Activated naive CD8-positive, alpha-beta T cell treated with anti-CD3 and anti-CD28 coated beads, Interleukin-2, amount 10 ng/mL, durations not matched to agents 7 days and 5 days (primary cell): ENCODE measurements at places on chromosomes 6 and 20. TPM values are rescaled to one million over a fixed set of nuclear protein-coding genes. Genes with fewer than 3 reads are reported as not detected.

Gene SLC24A3
- total RNA-seq = not detected

Gene GTSF1L
- total RNA-seq = not detected

Gene DACT2
- not detected for total RNA-seq

Gene SYNDIG1
- total RNA-seq = not detected

DNA sequence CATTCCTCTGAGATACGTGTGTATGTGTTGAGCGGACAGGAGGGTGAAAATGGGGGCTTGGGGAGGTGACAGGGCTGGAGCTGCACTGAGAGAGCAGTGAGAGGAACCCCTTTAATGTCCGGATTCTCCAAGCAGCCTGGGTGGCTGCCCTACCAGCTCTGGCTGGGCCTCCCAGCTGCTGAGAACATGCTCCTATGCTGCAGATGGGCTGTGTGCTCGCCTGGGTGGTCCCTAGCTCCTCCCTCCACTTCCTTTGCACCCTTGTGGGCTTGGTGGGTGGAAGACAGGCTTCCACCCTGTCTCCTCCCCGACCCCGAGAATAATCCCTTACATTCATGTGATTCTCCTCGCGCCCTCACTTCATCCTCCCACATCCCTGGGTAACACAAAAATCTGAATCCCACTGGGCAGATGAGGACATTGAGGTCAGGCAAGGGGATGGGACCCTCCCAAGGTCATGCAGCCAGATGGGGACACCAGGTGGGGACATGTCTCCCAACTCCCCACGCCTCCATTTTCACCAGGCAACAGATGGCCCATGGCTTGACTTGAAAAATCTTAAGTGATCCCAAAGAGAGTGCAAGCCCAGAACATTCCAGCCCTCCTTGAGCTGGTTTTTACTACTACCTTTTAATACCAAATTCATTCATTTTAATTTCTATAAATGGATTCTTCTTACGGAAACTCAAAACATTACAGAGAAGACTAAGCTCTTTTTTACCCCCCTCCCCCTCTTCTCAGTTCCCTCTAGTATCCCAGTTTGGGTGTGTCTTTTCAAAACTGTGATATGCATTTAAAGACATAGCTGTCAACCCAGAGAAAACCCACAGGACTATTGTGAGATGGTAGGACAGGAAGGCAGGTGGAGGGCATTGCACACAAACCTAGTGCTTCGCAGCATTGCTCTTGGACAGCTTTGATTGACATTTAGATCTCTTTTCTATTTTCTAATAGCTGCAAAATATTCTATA, 5.0 kb upstream of the PDRG1 start:
- H3K36me3 ChIP-seq = no peaks in the 10 kb centered on the region
- no peak overlapping the region for H3K27ac ChIP-seq
- peaks cover 4% of the 10 kb centered on the region for H3K4me1 ChIP-seq
- no peak for DNase-seq
- no peak overlapping the region for H3K4me3 ChIP-seq
- peaks cover 26% of the 10 kb centered on the region for H3K27me3 ChIP-seq

GRCh38 chr6:55617272-55617671, 38.3 kb upstream of the HMGCLL1 start:
- H3K4me1 ChIP-seq = no peaks in the 10 kb centered on the region
- H3K36me3 ChIP-seq = no peaks in the 10 kb centered on the region
- H3K27me3 ChIP-seq = no peaks in the 10 kb centered on the region
- H3K4me3 ChIP-seq = no peak overlapping the region

GRCh38 chr6:23696992-23697391, 429.0 kb upstream of the NRSN1 start:
- H3K4me1 ChIP-seq = no peaks in the 10 kb centered on the region
- no peaks in the 10 kb centered on the region for H3K27me3 ChIP-seq
- no peak for DNase-seq
- H3K27ac ChIP-seq = no peak overlapping the region

- H3K27ac ChIP-seq = no peak overlapping the region
- H3K4me3 ChIP-seq = no peak overlapping the region
- DNase-seq = no peak
- no peaks in the 10 kb centered on the region for H3K27me3 ChIP-seq
- no peaks in the 10 kb centered on the region for H3K4me1 ChIP-seq
- H3K36me3 ChIP-seq = no peaks in the 10 kb centered on the region
Measured at GRCh38 chr20:15072316-15072715, 734.9 kb upstream of the FLRT3 start.

GRCh38 chr20:60862601-60863000, 389.5 kb upstream of the CDH4 start:
- no peak overlapping the region for H3K27ac ChIP-seq
- no peak for DNase-seq
- peaks cover 2% of the 10 kb centered on the region for H3K27me3 ChIP-seq
- no peaks in the 10 kb centered on the region for H3K4me1 ChIP-seq
- H3K4me3 ChIP-seq = no peak overlapping the region

DNA sequence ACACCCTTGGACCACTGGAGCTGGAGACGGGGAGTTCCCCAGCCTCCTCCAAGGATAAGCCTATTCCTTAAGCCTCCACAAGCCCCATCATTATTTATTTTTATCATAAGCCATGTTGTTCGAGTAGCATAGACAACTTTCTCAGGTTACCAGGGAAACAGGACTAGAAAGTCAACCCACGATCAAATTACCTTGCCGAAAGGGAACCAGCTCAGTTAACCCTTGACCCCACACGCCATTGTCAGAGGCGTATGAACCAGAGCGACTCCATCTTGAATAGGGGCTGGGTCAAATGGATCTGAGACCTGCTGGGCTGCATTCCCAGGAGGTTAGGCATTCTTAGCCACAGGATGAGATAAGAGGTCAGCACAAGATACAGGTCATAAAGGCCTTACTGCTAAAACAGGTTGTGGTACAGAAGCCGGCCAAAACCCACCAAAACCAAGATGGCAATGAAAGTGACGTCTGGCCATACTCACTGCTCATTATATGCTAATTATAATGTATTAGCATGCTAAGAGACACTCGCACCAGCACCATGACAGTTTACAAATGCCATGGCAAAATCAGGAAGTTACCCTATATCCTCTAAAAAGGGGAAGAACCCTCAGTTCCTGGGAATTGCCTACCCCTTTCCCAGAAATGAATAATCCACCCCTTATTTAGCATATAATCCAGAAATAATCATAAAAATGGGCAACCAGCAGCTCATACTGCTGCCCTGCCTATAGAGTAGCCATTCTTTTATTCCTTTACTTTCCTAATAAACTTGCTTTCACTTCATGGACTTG, 22.4 kb downstream of the SYNJ2 start:
- H3K27ac ChIP-seq = no peak overlapping the region
- no peak overlapping the region for H3K4me3 ChIP-seq
- H3K4me1 ChIP-seq = peaks cover 46% of the 10 kb centered on the region
- no peak for DNase-seq

- no peak overlapping the region for H3K4me3 ChIP-seq
- H3K36me3 ChIP-seq = no peaks in the 10 kb centered on the region
- H3K27ac ChIP-seq = no peak overlapping the region
Measured at GRCh38 chr20:2395136-2395535, 14.4 kb downstream of the TGM6 start.

GRCh38 chr6:4587171-4587570, 189.0 kb upstream of the CDYL start:
- H3K27ac ChIP-seq = no peak overlapping the region
- H3K27me3 ChIP-seq = no peaks in the 10 kb centered on the region
- H3K4me3 ChIP-seq = no peak overlapping the region
- no peaks in the 10 kb centered on the region for H3K4me1 ChIP-seq

- no peaks in the 10 kb centered on the region for H3K27me3 ChIP-seq
- peak overlapping the region; percentile 92 for H3K4me3 ChIP-seq
- peak overlapping the region; percentile 96 for H3K27ac ChIP-seq
- H3K36me3 ChIP-seq = peaks cover 15% of the 10 kb centered on the region
- DNase-seq = no peak
Measured at GRCh38 chr6:10723567-10723881, 654 bp downstream of the TMEM14C start.

GRCh38 chr6:157133856-157134255, 189.5 kb downstream of the TMEM242 start:
- no peak for DNase-seq
- H3K4me1 ChIP-seq = peaks cover 5% of the 10 kb centered on the region

GRCh38 chr6:25944688-25945574, 14.4 kb upstream of the SLC17A2 start:
- peaks cover 3% of the 10 kb centered on the region for H3K36me3 ChIP-seq
- H3K27ac ChIP-seq = no peak overlapping the region
- H3K27me3 ChIP-seq = peaks cover 5% of the 10 kb centered on the region
- DNase-seq = no peak
- peaks cover 17% of the 10 kb centered on the region for H3K4me1 ChIP-seq
- H3K4me3 ChIP-seq = no peak overlapping the region

DNA sequence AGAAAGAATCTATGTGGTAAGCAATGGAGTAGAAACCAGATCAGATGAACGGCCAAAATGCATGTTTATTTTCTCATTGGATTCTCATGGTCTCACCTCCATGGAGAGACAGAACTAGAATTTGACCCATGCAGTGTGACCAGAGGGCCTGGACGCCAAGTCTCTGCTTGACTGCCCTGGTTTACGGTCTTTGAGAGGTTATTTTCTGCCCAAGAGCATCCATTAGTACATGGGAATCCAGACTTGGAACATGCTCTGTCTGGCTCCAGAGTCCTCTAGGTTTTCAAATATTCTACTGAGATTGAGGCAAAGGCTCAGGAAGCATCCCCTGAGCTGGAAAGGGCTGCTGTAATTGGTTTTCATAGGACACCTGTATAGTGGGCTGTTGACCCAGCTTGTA, 45.5 kb upstream of the UST start:
- DNase-seq = no peak
- H3K4me3 ChIP-seq = peak overlapping the region; percentile 83
- peaks cover 6% of the 10 kb centered on the region for H3K4me1 ChIP-seq
- H3K36me3 ChIP-seq = no peaks in the 10 kb centered on the region

DNA sequence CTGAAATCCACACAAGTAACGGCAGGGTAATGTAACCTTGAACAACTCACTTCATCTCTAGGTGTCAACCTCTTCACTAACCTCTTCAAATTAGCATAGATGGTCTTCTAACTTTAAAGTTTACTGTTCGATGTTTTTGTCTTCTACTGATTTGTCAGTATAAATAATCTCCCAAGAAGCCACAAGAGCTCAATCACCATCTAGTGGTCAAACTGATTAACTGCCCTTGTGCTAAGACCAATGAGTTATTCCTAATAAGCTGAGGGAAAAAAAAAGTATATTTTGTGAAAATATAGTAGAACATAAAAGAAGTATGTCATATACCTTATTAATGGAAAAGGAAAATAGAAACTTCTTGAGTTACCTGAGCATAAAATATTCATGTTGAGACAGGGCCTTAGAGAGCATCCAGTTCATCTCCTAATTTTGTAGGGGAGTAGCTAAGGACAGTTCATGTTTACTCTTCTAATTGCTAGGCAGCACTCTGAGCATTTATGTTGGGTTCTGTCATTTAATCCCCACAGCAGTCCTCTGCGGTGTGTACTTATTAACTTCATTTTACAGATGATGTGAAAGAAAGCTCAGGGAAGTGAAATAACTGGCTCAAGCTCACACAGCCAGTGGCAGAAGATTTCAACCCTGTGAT, 317.1 kb downstream of the ESR1 start:
- no peak overlapping the region for H3K4me3 ChIP-seq
- no peak for DNase-seq
- no peaks in the 10 kb centered on the region for H3K27me3 ChIP-seq
- H3K27ac ChIP-seq = no peak overlapping the region

GRCh38 chr20:33702861-33703260, 16.7 kb upstream of the E2F1 start:
- H3K36me3 ChIP-seq = peaks cover 7% of the 10 kb centered on the region
- H3K4me1 ChIP-seq = no peaks in the 10 kb centered on the region
- H3K27me3 ChIP-seq = no peaks in the 10 kb centered on the region
- no peak for DNase-seq
- H3K27ac ChIP-seq = no peak overlapping the region

GRCh38 chr6:23280437-23280836, 711.1 kb downstream of the HDGFL1 start:
- no peaks in the 10 kb centered on the region for H3K4me1 ChIP-seq
- H3K36me3 ChIP-seq = no peaks in the 10 kb centered on the region
- no peak overlapping the region for H3K4me3 ChIP-seq
- H3K27me3 ChIP-seq = no peaks in the 10 kb centered on the region
- DNase-seq = no peak

DNA sequence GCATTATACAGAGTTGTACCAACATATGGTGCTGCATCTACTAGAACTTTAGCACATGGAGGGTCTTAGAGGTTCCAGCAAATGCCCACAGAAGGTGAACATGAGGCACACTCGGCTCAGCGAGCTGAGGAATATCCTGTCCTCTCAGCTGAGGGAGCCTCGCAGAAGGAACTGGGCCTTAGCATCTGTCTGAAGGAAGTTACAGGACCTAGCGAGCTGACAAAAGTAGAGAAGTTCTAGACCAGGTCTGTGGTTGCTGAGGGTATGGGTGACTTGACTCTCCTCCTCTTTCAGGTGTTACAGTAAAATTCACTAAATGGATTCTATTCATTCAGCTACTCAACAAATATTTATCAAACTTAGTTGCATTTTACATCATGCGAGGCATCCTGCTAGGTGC, 157.2 kb downstream of the ZDHHC14 start:
- peak overlapping the region; percentile 47 for H3K27ac ChIP-seq
- H3K36me3 ChIP-seq = peaks cover 7% of the 10 kb centered on the region
- no peak for DNase-seq

DNA sequence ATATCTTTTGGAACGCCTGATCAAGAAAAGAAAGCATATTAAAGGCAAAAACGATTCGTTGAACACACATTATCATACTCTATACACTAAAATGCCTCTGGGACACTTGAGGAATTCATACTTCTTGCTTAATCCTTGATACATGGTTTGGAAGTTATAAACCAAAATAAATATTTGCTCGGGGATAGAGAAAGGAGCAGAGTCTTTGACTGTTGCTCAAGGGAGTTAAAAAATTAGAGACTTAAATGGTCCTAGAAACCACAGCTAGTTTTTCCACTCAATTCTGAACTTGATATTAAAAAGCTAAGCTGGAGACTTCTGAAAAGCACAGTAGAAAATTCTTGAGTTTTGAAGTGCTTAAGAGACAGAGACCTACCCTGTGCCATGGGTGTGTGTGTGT, 98.9 kb downstream of the BCKDHB start:
- H3K27ac ChIP-seq = no peak overlapping the region
- no peaks in the 10 kb centered on the region for H3K4me1 ChIP-seq
- H3K27me3 ChIP-seq = no peaks in the 10 kb centered on the region

DNA sequence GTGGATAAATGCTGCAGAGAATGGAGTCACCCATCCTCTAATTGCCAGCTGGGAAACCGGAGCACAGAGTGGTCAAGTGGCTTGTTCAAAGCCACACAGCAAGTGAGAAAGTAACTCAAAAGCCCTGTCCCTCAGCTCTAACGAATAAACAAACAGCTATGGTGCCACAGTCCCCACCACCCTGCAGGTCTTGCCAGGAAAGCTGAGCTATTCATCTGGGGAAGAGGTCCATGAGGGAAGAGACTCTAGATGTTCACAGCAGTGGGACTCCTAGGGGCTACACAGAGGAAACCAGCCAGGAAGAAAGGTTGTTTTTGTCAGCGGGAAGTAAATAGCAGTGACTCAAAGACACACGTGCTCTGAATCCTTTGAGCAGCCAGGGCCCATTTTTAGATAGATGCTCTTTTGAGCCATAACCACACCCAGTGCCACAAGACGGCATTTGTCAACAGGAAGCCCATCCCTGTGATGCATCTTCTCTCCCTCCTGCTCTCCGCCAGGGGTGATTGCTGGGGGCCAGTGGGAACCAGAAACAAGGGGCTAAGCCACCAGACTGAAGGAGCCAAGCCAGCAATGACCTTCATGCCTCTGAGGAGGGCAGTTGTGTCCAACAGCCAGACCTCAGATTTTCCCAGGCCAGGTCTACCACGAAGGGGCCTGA, 32.4 kb upstream of the TCP11 start:
- H3K27ac ChIP-seq = no peak overlapping the region
- peaks cover 6% of the 10 kb centered on the region for H3K36me3 ChIP-seq
- H3K4me3 ChIP-seq = no peak overlapping the region
- H3K27me3 ChIP-seq = peaks cover 20% of the 10 kb centered on the region
- DNase-seq = no peak
